ENCODE measurements at places on chromosomes 11 and 22.

GRCh38 chr22:45972889-45973253 is 4.1 kb downstream of the WNT7B start:
- DNase-seq, result no peak

DNA sequence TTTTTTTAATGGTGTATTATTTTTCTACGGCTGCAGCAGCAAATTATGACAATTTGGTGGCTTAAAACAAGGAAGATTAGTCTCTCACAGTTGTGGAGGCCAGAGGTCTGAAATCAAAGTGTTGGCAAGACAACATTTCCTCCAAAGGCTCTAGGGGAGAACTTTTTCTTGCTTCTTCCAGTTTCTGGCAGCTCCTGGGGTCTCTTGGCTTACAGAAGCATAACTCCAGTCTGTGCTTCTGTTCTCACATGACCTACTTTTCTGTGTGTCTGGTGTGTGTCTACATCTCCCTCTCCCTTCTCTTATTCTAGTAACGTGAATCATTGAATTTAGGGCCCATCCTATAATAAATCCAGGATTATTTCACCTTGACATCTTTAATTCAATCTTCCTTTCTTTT is 551.9 kb upstream of the LUZP2 start:
- no peak for DNase-seq

- DNase-seq, result no peak
Measured at GRCh38 chr22:19890502-19891316, 36.0 kb upstream of the GNB1L start.

GRCh38 chr11:111334532-111335502 is 36.5 kb downstream of the POU2AF3 start:
- DNase-seq, result no peak

GRCh38 chr11:64132191-64132771 is 33.6 kb downstream of the MACROD1 start:
- DNase-seq, result no peak

GRCh38 chr11:14414470-14415461 is 55.8 kb upstream of the RRAS2 start:
- DNase-seq, result no peak

DNA sequence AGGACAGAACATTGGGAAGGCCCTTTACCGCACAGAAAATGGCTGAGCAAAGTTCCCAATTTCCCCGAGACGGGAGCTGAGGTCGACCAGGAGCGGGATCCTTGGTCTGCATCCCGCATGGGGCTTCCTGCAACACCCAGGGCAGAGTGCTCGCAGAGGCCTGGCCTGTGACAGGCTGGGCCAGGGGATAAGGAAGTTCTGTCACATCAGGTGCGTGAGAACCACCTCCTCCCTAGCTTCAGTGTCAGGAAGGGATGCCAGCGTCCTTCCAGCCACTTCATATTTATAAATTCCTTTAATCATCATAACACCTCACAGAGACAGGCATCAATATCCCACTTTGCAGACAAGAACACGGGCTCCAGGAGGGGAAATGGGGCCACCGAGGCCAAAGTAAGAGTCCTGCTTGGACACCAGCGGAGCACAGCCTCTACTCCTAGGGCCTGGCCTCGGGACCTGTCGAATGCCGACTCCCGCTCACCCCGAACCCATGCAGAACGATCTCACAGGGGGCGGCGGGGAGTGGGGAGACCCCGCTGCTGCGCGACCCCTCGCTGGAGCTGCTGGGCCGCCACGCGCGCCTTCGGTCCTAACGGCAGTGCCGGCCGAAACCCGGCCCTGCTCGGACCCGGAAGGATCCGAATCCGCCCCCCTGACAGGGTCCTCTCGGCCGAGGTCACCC is 532 bp downstream of the BET1L start:
- no peak for DNase-seq

DNA sequence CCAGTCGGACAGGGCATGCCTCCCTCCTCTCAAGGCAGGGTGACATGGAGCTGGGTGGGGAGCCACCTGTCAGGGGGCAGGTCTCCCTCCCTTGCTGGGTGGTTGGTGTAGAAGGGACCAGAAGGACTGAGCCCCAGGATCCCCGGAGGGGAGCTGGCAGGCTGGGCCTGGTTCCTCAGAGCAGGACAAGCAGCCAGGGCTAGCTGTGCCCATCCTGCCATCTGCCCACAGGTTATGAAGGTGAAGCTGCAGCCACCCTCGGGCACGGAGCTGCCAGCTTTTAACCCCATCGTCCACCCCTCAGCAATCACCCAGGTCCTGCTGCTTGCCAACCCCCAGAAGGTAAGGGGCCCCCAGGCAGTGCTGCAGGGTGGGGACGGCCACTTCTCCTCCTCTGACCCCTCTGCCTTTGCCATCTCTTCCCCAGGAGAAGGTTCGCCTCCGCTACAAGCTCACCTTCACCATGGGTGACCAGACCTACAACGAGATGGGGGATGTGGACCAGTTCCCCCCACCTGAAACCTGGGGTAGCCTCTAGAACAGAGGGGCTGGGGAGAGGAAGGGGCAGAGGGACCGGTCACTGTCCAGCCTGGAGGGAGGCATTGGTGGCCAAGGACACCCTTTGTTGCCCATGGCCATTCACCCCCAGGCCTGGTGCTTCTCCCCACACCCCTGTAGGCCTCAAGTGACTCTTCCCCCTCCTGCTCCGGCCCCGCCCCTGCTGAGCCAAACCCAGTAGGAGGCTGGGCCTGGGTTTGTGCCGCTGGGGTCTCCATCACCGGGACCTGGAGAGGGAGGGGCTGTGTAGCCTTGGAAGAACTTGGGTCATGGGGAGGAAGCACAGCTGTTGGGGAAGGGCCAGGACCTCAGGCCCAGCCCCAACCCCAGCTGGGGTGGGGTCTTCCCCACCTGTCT is 7.0 kb upstream of the SH3BP1 start:
- no peak for DNase-seq

All from putamen (tissue), 1 donor.